Type B pancreatic cell (in vitro differentiated cells): ENCODE measurements at places on chromosomes 3 and 15. TPM values are rescaled to one million over a fixed set of nuclear protein-coding genes. Genes with fewer than 3 reads are reported as not detected.

FBXO45 gene
- 12.8 and 14.8 TPM in 2 replicates for total RNA-seq

- no peak for DNase-seq
- no peaks in the 10 kb centered on the region for H3K4me1 ChIP-seq
- H3K27me3 ChIP-seq: peaks cover 7% of the 10 kb centered on the region
- no peak overlapping the region for H3K27ac ChIP-seq
Observed at GRCh38 chr3:16214366-16214765, 39.9 kb downstream of the GALNT15 start.

GRCh38 chr15:73851689-73852088, 21.7 kb upstream of the TBC1D21 start:
- peaks cover 59% of the 10 kb centered on the region for H3K27me3 ChIP-seq
- H3K36me3 ChIP-seq: no peaks in the 10 kb centered on the region
- DNase-seq: no peak
- H3K4me3 ChIP-seq: no peak overlapping the region
- no peak overlapping the region for H3K27ac ChIP-seq

- DNase-seq: no peak
- H3K36me3 ChIP-seq: no peaks in the 10 kb centered on the region
- no peak overlapping the region for H3K27ac ChIP-seq
- no peak overlapping the region for H3K4me3 ChIP-seq
Observed at GRCh38 chr15:21260966-21261395, 179.3 kb downstream of the POTEB3 start.

DNA sequence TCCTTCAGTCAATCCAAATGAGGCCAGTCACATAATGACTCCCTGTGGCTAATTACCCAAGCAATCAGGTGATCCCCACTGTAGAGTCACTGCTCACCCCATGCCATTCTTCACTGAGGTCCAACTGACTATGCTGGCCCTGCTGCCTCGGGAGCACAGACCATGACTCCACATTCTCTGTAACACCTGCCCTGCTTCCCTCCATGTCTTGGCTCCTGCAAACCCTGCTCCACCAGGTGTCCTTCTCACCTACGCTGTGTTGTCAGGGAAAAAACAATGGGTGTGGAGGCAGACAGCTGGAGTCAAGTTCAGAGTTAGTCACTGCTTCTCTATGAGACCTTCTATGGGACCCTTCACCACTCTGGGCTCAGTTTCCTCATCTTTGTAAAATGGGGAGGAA, 6.1 kb upstream of the SFMBT1 start:
- no peak overlapping the region for H3K27ac ChIP-seq
- no peak overlapping the region for H3K4me3 ChIP-seq
- H3K36me3 ChIP-seq: no peaks in the 10 kb centered on the region
- H3K4me1 ChIP-seq: no peaks in the 10 kb centered on the region
- DNase-seq: no peak
